ENCODE measurements at places on chromosomes 6 and 20.

- DNase-seq, result no peak
Observed at GRCh38 chr6:156197513-156197912, 579.7 kb upstream of the ARID1B start.

- no peak for DNase-seq
Observed at GRCh38 chr20:32344835-32345506, 13.2 kb upstream of the ASXL1 start.

- DNase-seq, result no peak
Observed at GRCh38 chr20:33181482-33182093, 13.6 kb downstream of the BPIFA2 start.

DNA sequence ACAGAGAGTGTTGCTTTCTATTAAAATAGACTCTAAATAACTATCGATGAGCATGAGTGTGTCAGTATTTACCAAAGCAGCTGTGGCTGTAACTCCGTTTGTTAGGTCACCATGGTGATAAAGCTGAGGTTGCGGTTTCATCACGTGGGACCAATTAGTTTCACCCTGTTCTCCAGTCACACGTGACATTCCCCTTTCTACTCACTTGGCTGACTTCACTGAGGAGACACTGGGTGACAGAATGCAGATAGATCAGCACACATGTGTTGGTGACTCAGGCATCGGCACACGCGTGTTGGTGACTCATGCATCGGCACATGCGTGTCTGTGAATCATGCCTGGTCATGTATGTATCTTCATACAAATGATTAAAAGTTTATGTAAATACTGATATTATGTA, 285.4 kb downstream of the THBS2 start:
- no peak for DNase-seq

- no peak for DNase-seq
Observed at GRCh38 chr6:150231525-150231850, 88.6 kb downstream of the PPP1R14C start.

DNA sequence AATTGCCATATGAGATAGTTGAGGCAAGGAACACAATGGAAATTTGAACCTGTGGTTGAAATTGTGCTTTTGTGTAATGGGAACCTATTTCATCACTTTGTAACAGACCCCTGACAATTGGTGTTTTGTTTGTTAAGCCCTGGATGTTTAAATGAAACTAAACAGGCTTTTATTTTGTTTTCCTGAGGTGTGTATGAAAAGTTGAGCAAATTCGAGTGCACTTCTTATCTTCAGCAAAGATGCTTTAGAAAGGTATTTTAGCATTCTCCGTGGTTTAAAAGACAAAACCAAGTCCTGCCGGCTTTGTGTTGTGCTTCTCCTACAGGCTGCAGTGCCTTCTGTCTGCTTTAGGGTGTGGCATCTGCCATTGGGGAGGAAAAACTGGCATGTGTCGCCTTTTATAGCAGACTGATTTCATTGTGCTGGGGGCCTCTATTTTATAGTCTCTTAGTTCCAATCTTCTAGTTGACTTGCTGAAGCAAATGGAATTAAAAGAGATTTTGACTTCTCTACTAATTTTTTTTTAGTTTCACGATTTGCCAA, 2.2 kb upstream of the ARID1B start:
- DNase-seq, result no peak

- no peak for DNase-seq
Observed at GRCh38 chr6:5729080-5729434, 277.7 kb downstream of the NRN1 start.

DNA sequence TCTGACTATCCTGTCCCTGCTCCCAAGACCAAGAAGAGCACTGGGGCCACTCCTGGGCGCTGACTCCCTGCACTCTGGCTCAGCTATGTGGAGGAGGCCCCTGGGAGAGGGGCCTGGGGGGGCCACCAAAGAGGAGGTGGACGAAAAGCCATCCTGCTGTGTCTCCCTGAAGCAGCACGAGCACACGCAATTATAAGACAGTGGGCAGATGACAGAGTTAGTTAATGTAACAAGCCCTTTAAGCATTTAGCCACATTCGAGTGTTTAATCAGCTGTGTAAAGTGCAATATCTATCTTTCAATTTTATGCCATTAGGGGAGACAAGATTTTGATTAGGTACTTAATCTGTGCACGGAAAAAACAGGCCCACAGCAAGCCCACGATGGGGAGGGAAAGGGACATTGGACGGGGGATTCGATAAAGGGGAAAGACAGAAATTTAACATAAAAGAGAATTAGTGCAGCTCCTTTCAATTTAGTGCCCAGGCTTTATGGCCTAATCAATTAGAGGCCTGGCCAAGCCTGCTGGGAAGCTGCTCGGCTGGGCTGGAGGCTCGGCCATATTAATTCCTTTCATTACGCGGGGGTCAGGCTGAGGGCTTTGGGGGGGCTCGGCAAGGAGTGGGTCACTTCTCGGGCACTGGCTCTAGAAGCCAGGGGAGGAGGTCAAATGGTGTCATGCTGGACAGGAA, 286.2 kb downstream of the DHX35 start:
- no peak for DNase-seq

DNA sequence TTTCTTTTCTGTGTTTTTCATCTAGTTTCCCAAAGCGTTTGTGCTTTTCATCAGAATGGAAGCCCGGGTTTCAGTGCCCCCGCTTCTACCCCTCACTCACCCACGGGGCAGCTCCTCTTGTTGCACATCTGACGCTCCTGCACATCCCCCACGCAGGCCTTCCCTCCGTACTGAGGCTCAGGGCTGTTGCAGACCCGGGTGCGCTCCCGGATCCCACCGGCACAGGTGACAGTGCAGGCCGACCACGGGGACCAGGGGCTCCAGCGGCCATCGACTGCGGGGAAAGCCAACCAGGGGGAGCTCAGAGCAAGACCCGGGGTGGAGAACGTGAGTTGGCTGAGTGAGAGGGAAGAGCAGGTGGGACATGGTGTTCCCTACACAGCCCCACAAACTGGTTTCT, 19.0 kb downstream of the THBS2 start:
- DNase-seq, result no peak

GRCh38 chr20:1686151-1686748, 28.7 kb upstream of the SIRPG start:
- no peak for DNase-seq

GRCh38 chr6:142846883-142847287, 98.1 kb downstream of the HIVEP2 start:
- DNase-seq, result no peak

- no peak for DNase-seq
Observed at GRCh38 chr6:33785778-33786177, 3.2 kb downstream of the LEMD2 start.

DNA sequence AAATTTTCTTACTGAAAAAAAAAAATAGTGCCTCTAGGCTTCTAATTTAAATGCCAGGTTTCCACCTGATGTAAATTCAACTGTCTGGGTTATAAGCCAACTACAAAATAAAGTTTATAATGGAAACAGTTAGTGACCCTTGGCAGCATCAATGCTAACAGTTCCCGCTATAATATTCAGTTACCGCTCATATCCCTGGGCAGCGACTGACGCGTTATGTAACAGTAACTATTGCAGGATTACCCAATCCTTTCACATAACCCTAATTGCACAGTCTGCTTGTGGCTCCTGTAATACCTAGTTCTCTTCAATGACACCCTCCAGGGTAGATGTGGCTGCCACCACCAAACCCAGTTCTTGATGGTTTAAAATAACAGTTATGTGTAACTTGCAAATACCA, 208.6 kb downstream of the MOXD1 start:
- DNase-seq, result no peak

- no peak for DNase-seq
Observed at GRCh38 chr20:36825385-36826104, 50.4 kb upstream of the TLDC2 start.

GRCh38 chr6:56246881-56247653, at the start of gene COL21A1:
Gene COL21A1, minus strand, starts transcription at chr6:56247580. Its CDS starts 64,962 bp downstream, at chr6:56182618.
- DNase-seq, result no peak

DNA sequence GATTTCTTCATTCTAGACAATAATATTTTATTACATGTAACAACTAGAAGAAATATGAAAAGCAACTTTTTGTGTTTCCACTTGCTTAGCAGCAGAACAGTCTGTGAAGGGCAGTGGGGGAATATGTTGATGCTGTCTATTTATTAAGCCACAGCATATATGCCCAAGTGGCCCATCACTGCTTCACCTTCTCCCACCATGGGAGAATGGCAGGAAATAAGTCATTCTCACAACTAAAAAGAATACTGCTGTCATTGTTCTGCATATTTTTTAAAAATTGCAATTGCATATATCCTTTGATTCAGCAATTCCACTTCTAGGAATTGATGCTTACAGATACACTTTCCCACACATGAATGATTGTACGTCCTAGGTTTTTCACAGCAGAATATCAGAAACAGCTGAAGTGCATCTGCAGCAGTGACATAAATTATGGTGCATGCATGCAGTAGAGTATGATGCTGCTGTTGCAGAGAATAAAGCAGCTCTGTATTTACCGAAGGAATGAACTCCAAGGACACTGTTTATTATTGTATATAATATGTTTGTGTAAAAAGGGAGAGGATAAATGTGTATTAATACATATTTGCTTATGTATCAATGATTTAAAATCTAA, 26.8 kb downstream of the KIF3B start:
- DNase-seq, result no peak

DNA sequence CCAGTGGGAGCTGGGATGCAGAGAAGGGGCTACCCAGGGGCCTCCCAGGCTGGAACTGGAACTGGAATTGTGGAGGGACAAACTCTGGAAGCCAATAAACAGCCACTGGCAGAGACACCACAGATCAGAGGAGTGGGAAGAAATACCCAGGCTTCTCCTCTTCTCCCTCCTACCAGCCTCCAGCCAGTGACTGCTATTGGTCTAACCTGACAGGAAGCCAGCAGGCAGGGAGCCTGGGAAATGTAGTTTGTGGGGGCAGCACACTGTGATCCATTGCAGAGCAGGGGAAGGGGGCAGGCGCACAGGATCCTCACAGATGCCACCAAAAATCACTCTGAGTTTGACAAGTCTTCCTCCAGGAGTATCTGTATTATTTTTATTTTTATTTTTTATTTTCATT, 12.1 kb upstream of the MLN start:
- DNase-seq, result no peak

DNA sequence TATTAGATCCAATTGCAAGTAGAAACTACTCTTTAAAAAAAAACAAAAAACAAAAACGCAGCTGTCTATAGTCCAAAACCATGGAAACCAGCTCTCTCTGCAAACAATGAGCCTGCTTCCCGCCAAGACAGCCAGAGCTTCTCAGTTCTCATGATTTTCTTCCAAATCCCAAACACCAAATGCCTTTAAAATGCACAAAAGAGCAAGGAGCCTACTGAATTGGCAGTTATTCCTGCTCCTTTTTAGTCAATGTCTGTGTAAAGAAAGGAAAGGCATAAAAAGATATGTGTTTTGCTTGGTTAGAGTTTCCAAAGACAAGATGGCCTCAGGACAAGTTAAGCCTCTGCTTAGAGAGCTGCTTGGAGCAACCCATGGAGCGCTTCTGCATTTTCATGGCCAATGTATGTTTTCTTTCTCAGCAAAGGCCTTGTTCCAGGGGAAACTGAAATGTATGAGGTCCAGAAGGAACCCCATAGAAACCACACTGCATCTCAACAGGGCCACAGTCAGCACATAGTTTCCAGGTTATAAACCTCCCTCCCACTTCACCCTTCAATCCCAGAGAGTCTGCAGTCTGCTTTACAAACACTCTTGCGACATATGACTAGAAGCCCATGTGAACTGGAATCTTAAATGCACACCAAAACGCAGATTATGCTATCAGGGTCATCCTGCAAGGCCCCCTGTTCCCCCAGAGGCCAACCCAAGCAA, 209.3 kb upstream of the TAB2 start:
- DNase-seq, result no peak

GRCh38 chr6:15026832-15027231, 219.0 kb upstream of the JARID2 start:
- no peak for DNase-seq

GRCh38 chr6:156045401-156046267, 590.0 kb upstream of the NOX3 start:
- no peak for DNase-seq

GRCh38 chr6:112557435-112557834, 210.3 kb downstream of the RFPL4B start:
- DNase-seq, result no peak

DNA sequence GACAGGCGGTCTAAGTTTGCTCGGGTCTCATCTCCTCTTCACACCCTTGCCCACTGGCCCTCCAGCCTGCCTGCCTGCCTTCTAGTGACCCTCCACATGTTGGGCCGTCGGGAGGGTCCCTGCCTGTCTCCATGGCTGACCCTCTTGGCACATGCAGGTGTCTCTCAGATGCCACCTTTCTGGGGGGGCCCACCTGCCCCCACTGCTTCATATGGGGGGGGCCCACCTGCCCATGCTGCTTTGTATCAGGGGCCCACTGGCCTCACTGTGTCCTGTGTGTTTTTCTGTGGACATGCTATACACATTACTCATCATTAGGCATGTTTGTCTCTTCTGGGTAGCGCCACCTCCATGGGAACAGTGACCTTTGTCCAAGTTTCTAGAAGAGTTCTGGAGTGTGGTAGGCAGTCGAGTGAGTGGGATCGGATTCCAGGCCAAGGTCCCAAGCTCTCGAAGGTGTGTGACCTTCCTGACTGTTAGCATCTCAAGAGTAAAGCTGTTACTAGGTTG, 40.4 kb upstream of the KIF25 start:
- DNase-seq, result no peak

DNA sequence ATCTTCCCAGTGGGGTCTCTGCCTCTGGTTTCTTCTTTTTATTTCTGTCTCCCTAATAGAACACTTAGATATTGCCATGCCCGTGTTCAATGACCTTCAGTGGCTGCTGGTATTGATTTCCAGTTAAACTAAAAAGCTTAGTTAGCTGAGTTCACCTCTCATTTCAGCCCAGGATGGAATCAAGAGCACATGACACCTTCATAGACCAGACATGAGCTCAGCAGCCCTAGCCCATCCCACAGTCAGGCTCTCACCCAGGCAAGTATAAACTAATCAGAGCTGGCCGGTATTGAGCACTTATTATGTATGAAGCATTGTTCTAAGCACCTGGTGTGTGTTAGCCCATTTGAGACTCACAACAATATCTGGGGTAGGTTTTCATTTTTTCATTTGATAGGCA, 33.7 kb upstream of the PLEKHG1 start:
- DNase-seq, result no peak

- no peak for DNase-seq
Observed at GRCh38 chr20:19885939-19886660, 128.0 kb downstream of the RIN2 start.

GRCh38 chr6:72461144-72461543, 160.7 kb upstream of the KCNQ5 start:
- DNase-seq, result no peak

- DNase-seq, result no peak
Observed at GRCh38 chr20:53842301-53843099, 227.9 kb downstream of the BCAS1 start.

- no peak for DNase-seq
Observed at GRCh38 chr6:163964789-163965188, 550.3 kb downstream of the QKI start.

Measured in effector CD4-positive, alpha-beta T cell (primary cell).